Gastrocnemius medialis (tissue), 4 donors: ENCODE measurements at places on chromosomes 6 and 20. TPM values are rescaled to one million over a fixed set of nuclear protein-coding genes. Genes with fewer than 3 reads are reported as not detected.

Gene HLA-DOB
- total RNA-seq, result not detected

Gene EYA4
- 66.3 TPM for total RNA-seq

Gene SLC9A8
- total RNA-seq, result 15.6 TPM

Gene ADAT2
- total RNA-seq, result 0.16 TPM

Gene MRPL2
- total RNA-seq, result 64.9 TPM

Gene SLC26A8
- total RNA-seq, result 0.11 TPM

Gene DXO
- total RNA-seq, result 5.8 TPM

GRCh38 chr20:25233016-25233772, 14.7 kb upstream of the PYGB start:
- H3K4me3 ChIP-seq, result no peak overlapping the region
- no peak overlapping the region for H3K27ac ChIP-seq
- H3K36me3 ChIP-seq, result no peaks in the 10 kb centered on the region
- no peaks in the 10 kb centered on the region for H3K4me1 ChIP-seq

GRCh38 chr6:7542874-7543624, 1.6 kb downstream of the DSP start:
- DNase-seq, result no peak
- H3K4me3 ChIP-seq, result peak overlapping the region; percentile 57
- peaks cover 5% of the 10 kb centered on the region for H3K4me1 ChIP-seq
- H3K27ac ChIP-seq, result no peak overlapping the region

GRCh38 chr6:139545206-139546105, 171.0 kb upstream of the CITED2 start:
- H3K27me3 ChIP-seq, result no peaks in the 10 kb centered on the region
- H3K4me1 ChIP-seq, result peaks cover 17% of the 10 kb centered on the region
- H3K36me3 ChIP-seq, result no peaks in the 10 kb centered on the region
- no peak for DNase-seq

- H3K36me3 ChIP-seq, result peaks cover 5% of the 10 kb centered on the region
- no peak overlapping the region for H3K4me3 ChIP-seq
- no peak for DNase-seq
- peaks cover 26% of the 10 kb centered on the region for H3K4me1 ChIP-seq
- peak overlapping the region; percentile 79 for H3K27ac ChIP-seq
- H3K27me3 ChIP-seq, result no peaks in the 10 kb centered on the region
Observed at GRCh38 chr6:31737991-31738979, 1.5 kb upstream of the MSH5 start.

- no peaks in the 10 kb centered on the region for H3K27me3 ChIP-seq
- no peak overlapping the region for H3K27ac ChIP-seq
- H3K4me1 ChIP-seq, result peaks cover 22% of the 10 kb centered on the region
- no peaks in the 10 kb centered on the region for H3K36me3 ChIP-seq
Observed at GRCh38 chr6:139544701-139545057, 170.2 kb upstream of the CITED2 start.

GRCh38 chr6:4347877-4348276, 212.5 kb upstream of the ECI2 start:
- no peaks in the 10 kb centered on the region for H3K36me3 ChIP-seq
- H3K4me1 ChIP-seq, result peaks cover 21% of the 10 kb centered on the region
- H3K4me3 ChIP-seq, result no peak overlapping the region
- no peak for DNase-seq
- H3K27me3 ChIP-seq, result no peaks in the 10 kb centered on the region

GRCh38 chr6:133704371-133704770, 184.5 kb upstream of the TCF21 start:
- H3K27ac ChIP-seq, result peak overlapping the region; percentile 13
- H3K36me3 ChIP-seq, result no peaks in the 10 kb centered on the region
- peaks cover 7% of the 10 kb centered on the region for H3K4me1 ChIP-seq
- H3K27me3 ChIP-seq, result no peaks in the 10 kb centered on the region
- DNase-seq, result no peak
- H3K4me3 ChIP-seq, result no peak overlapping the region

DNA sequence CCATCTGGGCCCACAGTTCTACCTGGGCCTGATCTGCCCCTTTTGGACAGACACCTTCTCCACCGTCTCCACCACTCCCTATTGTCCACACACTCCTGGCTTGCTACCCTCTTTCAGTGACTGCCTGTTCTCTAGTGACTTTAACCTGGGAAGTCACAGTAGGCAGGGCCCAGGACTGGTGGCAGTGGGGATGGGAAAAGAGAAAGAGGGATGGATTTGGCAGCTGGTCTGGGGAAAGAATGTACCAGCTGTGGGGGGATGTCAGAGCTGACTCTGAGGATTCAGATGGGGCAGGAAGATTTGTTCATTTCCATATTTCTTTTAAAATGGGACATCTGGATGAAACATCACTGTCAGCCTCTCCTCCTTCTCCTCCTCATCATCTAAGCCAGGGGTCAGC, 85.5 kb downstream of the SULF2 start:
- no peak for DNase-seq
- no peaks in the 10 kb centered on the region for H3K27me3 ChIP-seq
- no peak overlapping the region for H3K27ac ChIP-seq
- no peaks in the 10 kb centered on the region for H3K36me3 ChIP-seq
- H3K4me3 ChIP-seq, result no peak overlapping the region

DNA sequence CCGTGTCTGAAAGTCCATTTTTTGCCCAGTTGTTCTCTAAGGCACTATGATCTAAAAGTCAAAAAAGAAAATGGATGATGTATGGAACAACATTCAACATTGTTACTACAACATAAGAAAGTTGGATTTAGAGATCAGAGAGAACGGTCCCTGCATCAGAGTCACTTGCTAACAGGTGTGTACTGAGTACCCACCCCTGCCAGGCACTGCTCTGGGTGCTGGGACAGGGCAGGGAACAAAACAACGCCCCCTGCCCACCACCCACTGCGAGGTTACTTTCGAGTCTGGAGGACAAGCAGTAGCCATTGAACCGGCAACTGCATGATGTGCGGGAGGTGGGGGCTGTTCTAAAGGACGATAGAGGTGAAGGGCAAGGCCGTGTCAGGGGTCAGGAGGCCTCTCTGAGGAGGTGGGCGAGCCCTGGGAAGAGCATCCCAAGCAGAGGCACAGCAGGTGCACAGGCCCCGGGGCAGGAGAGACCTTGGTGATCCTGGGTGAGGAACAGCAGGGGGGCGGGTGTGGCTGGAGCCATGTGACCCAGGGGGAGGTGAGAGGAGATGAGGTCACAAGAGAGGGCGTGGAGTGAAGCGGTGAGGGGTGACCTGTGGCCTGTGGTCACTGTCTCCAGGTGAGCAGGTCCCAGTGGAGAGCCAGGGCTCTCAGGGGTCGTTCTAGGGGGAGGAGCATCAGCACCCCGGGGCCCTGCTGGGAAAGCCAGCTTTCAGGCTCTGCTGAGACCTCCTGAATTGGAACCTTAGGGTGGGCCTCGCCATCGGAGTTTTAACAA, 197.5 kb upstream of the SULF2 start:
- H3K4me1 ChIP-seq, result no peaks in the 10 kb centered on the region
- no peak overlapping the region for H3K27ac ChIP-seq
- H3K36me3 ChIP-seq, result no peaks in the 10 kb centered on the region
- no peak overlapping the region for H3K4me3 ChIP-seq

DNA sequence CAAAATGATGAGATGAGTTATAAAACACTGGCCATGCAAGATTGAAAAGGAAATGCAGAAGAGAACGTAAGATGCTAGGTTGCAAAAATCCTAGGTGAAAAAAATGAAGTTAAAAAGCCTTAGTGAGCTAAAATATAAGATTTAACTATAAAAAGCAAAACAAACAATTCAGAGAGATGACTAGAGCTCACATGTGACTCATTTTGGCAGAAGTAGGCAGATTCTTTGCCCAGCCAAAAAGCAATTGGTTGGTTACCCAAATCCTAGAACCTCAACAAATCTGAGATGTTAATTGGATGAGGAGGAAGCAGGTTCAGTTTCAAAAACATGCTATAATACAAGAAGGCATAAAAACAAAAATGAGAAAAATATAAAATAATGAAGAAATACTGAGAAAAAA, 249.1 kb downstream of the OGFRL1 start:
- H3K4me3 ChIP-seq, result no peak overlapping the region
- H3K27me3 ChIP-seq, result no peaks in the 10 kb centered on the region
- H3K36me3 ChIP-seq, result no peaks in the 10 kb centered on the region
- H3K4me1 ChIP-seq, result no peaks in the 10 kb centered on the region
- no peak overlapping the region for H3K27ac ChIP-seq

DNA sequence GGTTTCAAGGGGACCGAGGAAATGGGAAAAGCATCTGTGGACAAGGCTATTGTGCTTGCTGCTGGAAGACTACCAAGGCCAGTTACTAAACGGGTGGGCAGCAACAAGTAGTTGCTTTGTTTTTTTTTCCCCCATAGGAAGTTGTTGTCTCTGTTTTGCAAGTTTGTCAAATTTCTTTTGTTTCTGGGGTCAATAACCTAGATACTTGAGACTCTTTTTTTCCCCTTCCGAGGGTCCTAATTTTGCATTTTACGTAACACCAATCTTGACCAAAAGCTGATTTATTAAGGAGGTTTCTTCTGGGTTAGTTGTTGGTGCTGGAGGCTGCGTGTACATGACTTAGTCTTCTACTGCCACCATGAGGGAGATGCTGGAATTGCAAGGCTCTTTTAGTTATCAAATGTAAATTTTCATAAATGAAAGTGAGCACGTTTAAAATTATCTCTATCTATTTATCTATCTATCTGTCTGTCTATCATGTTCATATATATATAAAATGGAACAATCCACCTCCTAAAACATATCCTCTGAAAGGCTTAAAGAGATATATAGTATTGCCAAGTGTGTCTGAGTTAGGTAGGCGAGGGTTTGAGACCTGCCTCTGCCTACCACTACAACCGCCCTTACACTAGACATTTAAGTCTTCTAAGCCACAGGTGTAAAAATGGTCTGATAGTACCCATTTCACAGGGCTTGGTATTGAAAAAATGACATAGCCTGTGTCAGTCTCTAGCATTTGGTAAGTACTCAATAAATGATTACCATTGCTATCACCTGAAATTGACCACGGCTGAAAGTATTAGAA, 60.2 kb downstream of the GCLC start:
- no peaks in the 10 kb centered on the region for H3K36me3 ChIP-seq
- peak; percentile 31 for DNase-seq
- H3K27me3 ChIP-seq, result no peaks in the 10 kb centered on the region
- H3K4me3 ChIP-seq, result peak overlapping the region; percentile 23
- H3K4me1 ChIP-seq, result peaks cover 14% of the 10 kb centered on the region

DNA sequence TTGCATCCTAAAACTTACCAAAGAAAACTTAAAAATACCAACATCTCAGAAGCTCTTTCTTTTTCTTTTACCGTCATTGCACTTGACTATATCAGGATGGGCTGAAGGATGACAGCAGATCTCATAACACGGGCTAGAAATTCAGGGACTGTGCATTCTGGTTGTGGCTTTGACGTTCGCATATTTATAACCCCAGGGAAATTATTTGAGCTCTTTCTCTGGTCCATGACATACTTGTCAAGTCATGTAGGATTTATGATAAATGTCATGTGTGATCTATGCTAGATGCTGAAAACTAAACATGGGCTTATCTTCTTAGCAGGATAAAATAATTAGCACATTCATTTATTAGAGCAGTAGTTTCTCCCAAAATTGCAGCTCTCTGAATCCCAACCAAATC, 74.4 kb upstream of the SAMD5 start:
- no peak for DNase-seq
- H3K4me1 ChIP-seq, result no peaks in the 10 kb centered on the region
- H3K36me3 ChIP-seq, result no peaks in the 10 kb centered on the region
- no peaks in the 10 kb centered on the region for H3K27me3 ChIP-seq
- H3K27ac ChIP-seq, result no peak overlapping the region

DNA sequence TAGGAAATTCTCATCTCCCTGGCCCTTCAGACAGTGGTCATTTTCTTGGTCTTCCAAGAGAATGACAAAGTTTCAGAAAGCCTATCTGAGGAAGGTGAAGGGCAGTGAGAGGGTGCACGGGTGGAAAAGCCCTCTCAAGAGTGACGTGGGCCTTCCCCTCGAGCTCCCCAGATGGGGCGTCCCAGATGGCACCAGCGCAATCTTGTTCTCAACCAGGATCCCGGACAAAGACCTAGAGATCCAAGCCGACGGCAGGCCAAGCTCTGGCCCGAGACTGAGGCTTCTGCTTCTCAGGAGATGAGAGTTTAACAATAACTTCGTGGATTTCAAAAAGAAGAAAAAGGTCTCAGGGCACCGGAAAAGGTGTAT, 797 bp upstream of the ZNF133 start:
- H3K27ac ChIP-seq, result peak overlapping the region; percentile 95
- H3K27me3 ChIP-seq, result no peaks in the 10 kb centered on the region
- peaks cover 10% of the 10 kb centered on the region for H3K4me1 ChIP-seq
- no peak for DNase-seq
- H3K4me3 ChIP-seq, result peak overlapping the region; percentile 90
- H3K36me3 ChIP-seq, result no peaks in the 10 kb centered on the region

DNA sequence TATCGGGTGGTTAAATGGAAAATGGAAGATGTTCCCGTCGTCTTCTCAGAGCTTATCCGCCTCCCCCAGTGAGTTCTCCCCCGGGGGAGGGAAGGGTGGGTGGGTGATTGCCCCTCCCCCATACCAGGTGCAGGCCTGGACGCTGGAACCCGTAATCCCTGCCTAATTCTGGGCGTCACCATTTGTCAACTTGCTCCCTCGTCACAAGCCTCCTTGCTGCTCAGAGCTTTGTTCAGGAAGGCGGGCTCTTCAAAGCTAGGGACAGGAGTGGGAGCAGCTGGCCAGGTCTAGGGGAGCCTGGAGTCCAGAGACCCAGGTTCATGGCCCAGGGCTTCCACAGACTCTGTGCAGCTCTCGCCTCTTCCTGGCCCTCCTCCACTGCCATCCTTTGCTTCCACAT, 25.6 kb downstream of the CDH22 start:
- no peak overlapping the region for H3K4me3 ChIP-seq
- no peak for DNase-seq
- peaks cover 11% of the 10 kb centered on the region for H3K27me3 ChIP-seq
- H3K27ac ChIP-seq, result no peak overlapping the region
- H3K36me3 ChIP-seq, result no peaks in the 10 kb centered on the region

DNA sequence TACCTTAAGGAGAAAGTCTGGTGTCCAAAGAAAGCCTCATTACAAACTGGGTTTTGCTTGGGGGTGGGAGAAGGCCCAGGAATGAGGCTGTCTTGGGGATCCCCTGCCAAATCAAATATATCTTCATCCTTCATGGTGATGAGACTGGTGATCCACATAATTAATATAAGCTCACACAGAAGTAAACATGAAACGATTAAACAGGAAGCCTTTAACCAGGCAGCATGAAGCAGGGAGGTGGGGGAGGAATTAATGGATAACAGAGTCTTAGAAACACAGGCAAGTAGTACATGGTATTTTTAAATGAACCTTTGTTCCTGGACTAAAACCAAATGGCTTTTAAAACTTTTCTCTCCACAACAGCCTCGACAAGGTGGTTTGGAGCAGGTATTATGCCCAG, 437.5 kb downstream of the TFAP2A start:
- H3K36me3 ChIP-seq, result no peaks in the 10 kb centered on the region
- H3K4me3 ChIP-seq, result no peak overlapping the region
- DNase-seq, result no peak
- H3K4me1 ChIP-seq, result no peaks in the 10 kb centered on the region

- H3K4me3 ChIP-seq, result no peak overlapping the region
- no peak overlapping the region for H3K27ac ChIP-seq
- no peaks in the 10 kb centered on the region for H3K27me3 ChIP-seq
- no peaks in the 10 kb centered on the region for H3K4me1 ChIP-seq
- no peaks in the 10 kb centered on the region for H3K36me3 ChIP-seq
- no peak for DNase-seq
Observed at GRCh38 chr6:32460528-32460927, 20.8 kb downstream of the HLA-DRA start.

GRCh38 chr6:130167655-130168054, 55.1 kb downstream of the SAMD3 start:
- no peak overlapping the region for H3K4me3 ChIP-seq
- no peaks in the 10 kb centered on the region for H3K27me3 ChIP-seq
- H3K36me3 ChIP-seq, result no peaks in the 10 kb centered on the region
- DNase-seq, result no peak
